ENCODE measurements at places on chromosomes 7 and 10.
A peak's percentile ranks its signal among the peaks of the same experiment; 100 is the strongest.

- DNase-seq: peak; percentile 21
These were observed 118.5 kb downstream of the GLRX3 start for GRCh38 chr10:130254662-130255061.

DNA sequence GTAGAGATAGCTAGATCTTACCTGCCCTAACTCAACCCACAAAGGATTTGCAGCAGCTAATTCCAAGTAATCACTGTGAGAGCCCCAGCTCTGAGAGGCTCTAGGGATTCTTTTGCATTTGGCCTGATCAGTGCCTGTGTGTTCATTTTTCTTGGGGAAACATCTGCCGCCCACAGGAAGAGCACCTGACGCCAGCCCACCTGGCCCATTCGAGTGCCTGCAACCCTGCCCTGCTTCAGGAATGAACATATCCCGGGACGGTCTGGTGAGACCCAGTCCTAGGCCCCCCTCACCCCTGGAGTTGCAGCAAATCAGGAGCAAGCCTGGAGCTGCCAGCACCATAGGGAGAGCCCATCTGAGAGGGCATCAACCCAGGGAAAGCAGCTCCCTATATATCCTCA is 38.8 kb downstream of the GSDME start:
- DNase-seq: no peak

- DNase-seq: no peak
These were observed 97.0 kb upstream of the PPIF start for GRCh38 chr10:79250259-79250658.

DNA sequence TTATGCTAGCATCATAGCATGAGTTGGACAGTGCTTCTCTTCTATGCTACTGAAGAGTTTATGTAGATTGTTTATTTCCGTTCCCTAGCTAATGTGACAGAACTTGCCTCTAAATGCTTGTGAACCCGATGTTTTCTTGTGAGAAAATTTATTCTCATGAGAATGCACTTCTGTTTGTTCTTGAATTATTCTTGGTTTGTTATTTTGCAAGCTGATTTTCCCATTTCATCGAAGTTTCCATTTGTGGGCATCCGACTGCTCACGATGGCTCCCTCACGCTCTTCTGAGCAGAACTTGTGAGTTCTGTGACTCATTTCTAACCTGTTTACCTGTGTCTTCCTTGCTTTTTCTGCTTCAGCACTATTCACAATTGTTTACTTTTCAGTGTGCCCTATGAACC is 59.9 kb downstream of the WDFY4 start:
- DNase-seq: no peak

GRCh38 chr10:35554036-35554435 is 51.1 kb upstream of the GJD4 start:
- DNase-seq: no peak

DNA sequence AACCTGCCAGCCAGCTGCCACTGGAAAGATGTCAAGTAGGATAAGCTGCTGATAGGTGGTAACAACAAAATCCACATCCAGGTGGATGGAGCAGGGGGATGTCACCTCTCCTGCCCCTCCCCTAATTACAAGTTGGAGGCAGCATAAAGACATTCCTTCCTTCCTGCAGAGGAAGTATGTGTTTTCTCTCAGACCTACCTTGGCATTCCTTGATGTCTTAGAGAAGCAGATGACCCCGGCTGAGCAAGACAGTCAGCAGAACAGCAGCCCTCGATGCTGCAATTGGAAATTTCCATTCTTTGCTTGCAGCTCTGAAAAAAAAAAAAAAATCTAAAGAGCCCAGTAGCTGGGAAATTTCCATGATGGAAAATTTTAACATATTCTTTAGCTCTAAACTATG is 137.5 kb upstream of the MKLN1 start:
- DNase-seq: no peak

GRCh38 chr10:61828034-61828433 is 73.5 kb upstream of the ARID5B start:
- DNase-seq: no peak

- no peak for DNase-seq
These were observed 17.2 kb upstream of the RHBDD2 start for GRCh38 chr7:75861636-75862035.

GRCh38 chr7:71408271-71408670 is 276.3 kb downstream of the GALNT17 start:
- DNase-seq: no peak

DNA sequence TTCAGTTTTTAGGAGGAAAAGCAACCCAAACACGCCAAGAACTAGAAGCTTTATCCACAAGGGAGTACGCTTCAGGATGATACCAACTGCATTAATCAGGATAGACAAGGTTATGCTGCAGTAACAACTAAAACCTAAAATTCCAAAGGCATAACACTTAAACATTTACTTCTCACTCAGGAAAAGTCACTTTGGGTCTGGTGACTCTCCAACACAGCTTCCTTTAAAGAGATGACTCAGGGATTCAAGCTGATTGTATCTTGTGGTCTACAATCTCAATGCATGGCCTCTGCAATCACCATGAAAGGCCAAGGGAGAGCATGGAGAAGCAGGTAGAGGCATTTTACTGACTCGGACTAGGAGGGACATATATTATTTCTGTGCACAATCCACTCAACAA is 315.8 kb downstream of the KCNMA1 start:
- no peak for DNase-seq

GRCh38 chr10:11194859-11195586 is 177.4 kb downstream of the CELF2 start:
- DNase-seq: no peak

GRCh38 chr10:74107391-74107790 is 43.2 kb downstream of the AP3M1 start:
- no peak for DNase-seq

DNA sequence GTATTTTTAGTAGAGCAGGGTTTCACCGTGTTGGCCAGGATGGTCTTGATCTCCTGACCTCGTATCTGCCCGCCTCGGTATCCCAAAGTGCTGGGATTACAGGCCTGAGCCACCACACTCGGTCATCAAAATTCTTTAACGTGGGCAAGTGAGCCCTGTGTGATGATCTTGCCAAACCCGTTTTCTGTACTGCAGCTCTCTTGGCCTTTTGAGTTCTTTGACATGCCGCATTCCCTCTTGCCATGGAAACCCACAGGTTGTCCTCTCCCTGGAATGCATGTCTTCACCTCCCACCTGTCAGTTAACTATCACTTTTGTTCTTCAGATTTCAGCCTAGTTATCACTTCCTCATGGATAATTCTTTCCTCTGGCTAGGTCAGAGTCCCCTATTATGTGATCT is 5.0 kb downstream of the NUP205 start:
- DNase-seq: no peak

DNA sequence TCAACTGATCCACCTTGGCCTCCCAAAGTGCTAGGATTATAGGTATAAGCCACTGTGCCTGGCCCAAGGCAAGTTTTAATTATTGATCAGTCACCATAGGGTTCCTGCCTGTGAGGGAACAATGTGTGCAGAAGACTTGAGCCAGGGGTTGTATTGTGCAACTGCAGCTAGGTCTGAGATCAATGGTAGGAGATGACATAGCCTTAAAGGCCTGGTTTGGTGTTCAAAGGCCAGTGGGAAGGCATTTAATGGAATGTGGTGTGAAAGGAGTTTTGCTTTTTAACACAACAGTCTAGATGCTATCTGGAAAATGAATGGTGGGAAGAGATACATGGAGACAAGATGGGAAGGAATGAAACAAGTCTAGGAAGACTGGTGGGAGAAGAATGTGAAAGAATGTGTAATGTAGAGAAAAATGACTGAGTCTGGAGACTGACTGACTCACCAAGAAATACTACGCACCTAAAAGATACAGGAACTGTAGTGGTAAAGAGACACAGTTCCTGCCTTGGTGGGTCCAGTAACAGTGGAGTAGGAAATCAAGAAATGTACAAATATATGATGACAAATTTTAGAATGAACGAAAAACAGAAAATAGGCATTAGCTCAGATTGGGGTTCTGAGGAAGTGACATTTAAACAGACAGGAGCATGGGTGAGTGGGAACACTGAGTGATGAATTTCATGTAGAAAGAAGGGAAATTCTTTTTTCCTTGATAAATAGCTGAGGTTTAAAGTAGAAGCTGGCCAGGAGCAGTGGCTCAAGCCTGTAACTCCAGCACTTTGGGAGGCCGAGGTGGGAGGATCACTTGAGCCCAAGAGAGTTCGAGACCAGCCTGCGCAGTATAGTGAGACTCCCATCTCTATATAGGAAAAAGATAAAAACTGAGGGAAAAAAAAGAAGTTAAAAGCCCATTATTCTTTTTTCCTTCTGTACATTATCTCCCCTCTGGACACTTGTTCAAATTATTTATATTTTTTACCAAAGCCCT is 9.4 kb downstream of the HNRNPF start:
- DNase-seq: peak; percentile 46

GRCh38 chr10:947051-947450 is 15.5 kb upstream of the LARP4B start:
- no peak for DNase-seq

DNA sequence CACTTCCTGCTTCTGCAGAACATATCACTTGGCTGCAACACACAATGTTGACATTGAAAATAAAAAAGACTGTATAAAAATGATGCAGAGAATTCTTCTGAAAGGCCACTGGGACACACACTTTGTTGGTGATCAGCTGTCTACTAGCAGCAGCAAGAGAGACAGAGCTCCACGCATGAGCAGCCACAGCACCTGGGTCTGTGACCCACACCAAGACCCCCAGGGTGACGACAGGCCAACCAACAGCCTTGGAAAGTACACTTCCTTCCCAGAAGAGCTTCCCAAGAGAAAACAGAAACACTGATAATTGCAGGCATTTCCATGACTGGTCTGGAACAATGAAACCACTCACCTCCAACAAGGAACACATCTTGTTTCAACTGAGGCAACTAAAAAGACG is 239.0 kb downstream of the DIP2C start:
- DNase-seq: no peak

GRCh38 chr10:118870467-118871243 is 115.9 kb upstream of the CACUL1 start:
- no peak for DNase-seq

DNA sequence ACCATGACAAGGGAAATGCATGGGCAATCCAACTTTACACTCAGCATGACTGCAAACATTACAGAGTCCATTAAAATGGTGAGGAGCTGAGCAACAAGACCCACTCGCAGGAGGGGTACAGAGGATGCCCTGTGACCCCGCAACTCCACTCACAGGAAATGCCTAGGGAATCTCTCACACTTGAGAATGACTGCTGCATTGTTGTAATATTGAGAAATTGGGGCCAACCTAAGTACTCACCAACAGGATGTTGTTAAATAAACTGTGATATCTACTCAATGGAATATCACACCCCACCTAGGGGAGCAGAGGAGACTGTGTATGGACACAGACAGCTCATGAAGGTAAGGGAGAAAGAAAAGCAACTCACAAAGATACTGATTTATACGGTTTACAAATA is 53.4 kb upstream of the CAMK2B start:
- no peak for DNase-seq

GRCh38 chr7:1105189-1105588 is 17.3 kb downstream of the GPER1 start:
- no peak for DNase-seq

DNA sequence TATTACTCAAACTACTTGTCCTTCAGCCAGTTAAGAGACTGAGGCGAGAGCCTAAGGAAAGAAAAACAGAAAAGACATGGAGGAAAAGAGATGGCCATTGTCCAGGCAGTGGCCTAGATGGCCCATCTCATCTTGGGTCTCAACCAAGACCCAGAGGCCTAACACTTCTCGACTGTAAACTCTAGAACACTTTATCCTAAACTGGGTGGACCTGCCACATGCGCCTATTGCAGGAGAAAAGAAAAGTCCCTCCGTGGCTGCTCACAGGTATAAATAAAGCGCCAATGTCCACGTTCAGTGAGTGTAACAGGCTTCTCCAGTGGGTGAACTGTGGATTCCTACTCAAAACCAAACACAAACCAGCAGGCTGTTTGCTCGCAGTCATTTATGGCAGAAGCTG is 92.7 kb upstream of the DDC start:
- no peak for DNase-seq

GRCh38 chr10:13916384-13916947 is 329.7 kb downstream of the PRPF18 start:
- DNase-seq: no peak

GRCh38 chr10:1690086-1690485 is 47.2 kb downstream of the ADARB2 start:
- DNase-seq: no peak

DNA sequence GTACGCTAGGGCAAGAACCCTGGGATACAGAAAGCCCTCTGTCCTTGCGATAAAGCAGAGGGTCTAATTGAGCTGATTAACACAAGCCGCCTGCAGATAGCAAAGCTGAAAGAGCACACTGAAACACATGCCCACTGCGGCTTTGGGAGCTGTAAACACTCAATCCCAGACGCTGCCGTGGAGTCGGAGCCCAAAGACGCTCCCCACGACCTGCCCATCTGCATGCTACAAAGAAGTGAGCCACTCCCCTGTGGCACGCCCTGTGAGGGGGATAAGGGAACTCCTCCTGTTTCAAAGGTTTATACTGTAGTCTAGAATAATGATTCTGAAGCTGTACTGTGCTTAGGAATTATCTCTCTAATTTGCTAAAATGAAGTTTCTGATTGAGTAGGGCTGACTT is 985.6 kb upstream of the GHITM start:
- DNase-seq: no peak

GRCh38 chr7:155295511-155295910 is 2.2 kb upstream of the INSIG1 start:
- no peak for DNase-seq

DNA sequence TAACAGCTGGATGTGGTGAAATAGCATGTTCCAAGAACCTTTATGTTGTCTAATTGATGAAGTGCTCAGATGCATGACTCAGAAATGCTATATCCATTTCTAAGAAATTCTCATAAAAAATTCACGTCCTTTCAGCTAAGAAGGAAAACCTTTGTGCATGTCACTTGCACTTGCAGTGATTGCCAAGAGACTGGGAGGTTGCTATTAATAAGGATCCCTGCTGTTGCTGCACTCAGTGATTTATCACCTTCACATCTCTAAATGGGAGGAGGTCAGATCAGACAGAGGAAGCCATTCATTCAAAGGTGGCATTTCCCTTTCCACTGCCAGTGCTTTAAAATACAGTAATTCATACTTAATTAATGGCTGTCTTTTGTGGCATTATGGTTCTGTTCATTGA is 89.5 kb downstream of the THSD7A start:
- no peak for DNase-seq

GRCh38 chr10:4154191-4154715 is 369.2 kb upstream of the KLF6 start:
- no peak for DNase-seq

- no peak for DNase-seq
These were observed 13.5 kb upstream of the PRPS1L1 start for GRCh38 chr7:18041191-18041590.

GRCh38 chr10:119655566-119656001 is 4.4 kb downstream of the BAG3 start:
- peak; percentile 70 for DNase-seq

Data from activated CD4-positive, alpha-beta T cell treated with anti-CD3 and anti-CD28 coated beads, Interleukin-2, Interleukin-4, amounts not matched to agents 100 ng/mL and 50 ng/mL, durations not matched to agents 16 hours and 8 hours (primary cell).